ENCODE measurements at places on chromosomes 1 and 21.

DNA sequence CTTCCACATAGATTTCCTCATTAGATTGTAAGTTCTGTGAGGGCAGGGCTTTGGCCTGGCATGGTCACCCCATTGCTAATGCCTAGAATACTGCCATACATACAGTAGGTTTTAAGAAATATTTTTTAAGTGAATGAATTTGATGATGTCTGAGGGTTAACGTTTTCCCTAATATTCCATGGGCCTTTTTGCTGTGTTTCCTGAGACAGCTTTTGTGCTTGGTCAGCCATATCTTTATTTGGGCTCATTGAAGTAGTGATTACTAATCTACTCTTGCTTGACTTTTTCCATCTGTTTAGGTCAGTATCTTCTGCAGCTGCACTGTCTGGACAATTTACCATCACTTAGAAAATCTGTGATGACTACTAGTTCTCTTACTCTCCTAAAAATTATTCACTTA is 3.5 kb downstream of the CDC42 start:
- no peak for DNase-seq

- DNase-seq, result no peak
These were observed 86.8 kb downstream of the SMYD3 start for GRCh38 chr1:246420300-246420699.

DNA sequence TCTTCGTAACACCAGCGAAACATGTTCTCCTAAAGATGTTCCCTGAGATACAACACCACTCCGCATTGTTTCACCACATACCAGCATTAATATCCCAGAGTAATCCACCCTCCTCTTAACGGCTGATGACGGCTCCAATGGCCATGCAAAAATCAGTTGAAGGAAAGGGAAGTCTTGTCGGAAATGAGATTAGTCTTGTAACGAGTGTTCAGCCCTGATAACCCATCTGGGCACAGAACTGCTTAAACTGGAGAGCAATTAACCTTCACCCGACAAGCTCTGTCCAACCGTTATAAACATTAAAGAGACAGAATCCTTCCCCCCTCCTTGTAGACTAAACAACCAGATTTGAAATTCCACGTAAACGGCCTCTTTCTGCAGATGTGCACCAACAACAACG is 21.9 kb downstream of the ERG start:
- DNase-seq, result no peak

DNA sequence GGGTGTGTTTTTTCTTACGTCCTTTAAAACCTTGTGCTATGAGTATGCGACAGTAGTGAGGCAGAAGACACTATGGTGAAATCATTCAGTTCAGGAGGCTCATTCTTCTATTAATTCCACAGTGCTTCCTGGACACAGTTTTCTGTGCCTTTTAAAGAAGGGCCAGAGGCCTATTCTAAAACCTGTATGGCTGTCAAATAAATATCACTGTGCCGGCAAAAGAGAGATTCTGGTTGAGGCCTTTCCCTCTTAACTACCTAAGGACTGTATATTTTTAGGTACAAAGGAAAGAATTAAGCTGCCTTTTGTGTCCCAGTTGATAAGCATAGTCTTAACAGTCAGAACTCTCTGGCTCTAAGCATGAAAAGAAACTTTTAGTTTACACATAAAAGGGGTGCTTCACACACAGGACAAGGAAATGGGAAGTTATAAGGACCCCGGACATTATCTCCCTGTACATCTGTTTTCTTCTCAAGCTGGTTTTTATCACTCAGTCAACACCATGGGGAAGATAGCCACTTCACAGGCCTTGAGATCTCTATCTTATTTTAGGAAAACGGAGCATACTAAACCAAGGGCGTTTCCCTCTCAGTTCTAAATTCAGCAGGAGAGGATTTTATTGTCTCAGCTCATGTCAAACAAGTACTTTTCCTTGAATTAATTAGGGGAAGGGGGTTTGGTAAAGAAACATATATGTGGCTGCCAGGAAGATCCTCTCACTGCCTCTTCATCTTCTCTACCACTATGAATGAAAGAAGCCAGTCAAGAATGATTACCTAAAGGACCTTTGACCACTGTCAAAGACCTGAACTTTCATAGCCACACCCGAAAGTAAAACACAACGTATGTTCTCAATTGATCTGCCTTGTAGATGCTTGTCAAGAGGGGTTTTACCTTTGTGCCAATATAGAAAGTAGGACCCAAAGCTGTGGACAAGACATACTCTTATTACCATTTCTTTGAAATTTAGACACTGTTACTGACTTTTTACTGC is 71.4 kb upstream of the HSPA13 start:
- no peak for DNase-seq

- DNase-seq, result no peak
These were observed 49.7 kb upstream of the IFI44L start for GRCh38 chr1:78570539-78570938.

Measured in fibroblast of the conjunctiva (primary cell).